ENCODE measurements at places on chromosomes 5 and 9.
A peak's percentile ranks its signal among the peaks of the same experiment; 100 is the strongest.

DNA sequence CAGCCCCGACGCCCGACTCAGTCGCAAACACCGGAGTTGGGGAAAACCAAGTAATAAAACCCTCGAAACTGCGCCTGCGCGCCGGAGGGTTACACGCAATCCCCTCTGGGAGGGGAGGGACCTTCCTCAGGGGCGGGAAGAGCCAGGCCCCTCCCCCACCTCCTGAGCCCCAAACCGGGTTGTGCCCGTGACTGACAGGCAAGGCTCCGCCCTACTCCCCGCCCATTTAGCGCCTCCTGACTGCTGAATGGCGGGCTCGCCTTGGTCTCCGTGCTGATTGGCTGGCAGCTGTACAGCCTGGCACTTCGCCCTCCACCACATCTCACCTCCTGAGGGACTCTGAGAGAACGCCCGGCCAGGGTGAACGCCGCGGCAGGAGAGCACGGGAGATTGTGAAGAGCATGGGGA is at the start of gene PRDM9:
PRDM9 (plus strand) TSS at position 332 of the 408 bp plus-strand sequence. CDS start 1,425 bp downstream, outside the sequence.
- peak; percentile 55 for DNase-seq

DNA sequence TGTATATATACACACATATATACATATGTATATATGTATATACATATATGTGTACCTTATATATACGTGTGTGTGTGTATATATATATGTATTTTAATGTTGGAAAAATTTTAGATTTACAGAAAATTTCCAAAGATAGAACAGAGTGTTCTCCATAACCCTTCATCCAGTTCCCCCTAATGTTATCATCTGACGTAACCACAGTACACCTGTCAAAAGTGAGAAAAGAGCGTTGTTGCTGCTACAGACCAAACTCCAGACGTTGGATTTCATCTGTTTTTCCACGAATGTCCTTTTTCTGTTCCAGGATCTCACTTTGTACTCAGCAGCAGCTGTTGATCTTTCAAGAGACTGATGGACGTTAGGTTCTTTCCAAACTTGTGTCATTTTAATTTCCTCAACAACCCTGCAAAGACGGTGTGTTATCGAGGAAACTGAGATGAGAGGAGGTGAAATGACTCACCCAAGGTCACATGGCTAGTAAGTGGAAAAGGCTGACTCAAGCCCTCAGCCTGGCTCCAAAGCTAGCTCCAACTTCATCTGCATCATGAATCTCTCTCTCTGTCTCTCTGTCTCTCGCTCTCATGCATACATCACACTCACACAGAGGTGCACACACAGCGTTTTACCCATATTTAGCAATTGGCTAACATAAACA is 17.0 kb upstream of the NTNG2 start:
- DNase-seq, result no peak

- DNase-seq, result no peak
These were observed 9.1 kb upstream of the CYSTM1 start for GRCh38 chr5:140165923-140166270.

DNA sequence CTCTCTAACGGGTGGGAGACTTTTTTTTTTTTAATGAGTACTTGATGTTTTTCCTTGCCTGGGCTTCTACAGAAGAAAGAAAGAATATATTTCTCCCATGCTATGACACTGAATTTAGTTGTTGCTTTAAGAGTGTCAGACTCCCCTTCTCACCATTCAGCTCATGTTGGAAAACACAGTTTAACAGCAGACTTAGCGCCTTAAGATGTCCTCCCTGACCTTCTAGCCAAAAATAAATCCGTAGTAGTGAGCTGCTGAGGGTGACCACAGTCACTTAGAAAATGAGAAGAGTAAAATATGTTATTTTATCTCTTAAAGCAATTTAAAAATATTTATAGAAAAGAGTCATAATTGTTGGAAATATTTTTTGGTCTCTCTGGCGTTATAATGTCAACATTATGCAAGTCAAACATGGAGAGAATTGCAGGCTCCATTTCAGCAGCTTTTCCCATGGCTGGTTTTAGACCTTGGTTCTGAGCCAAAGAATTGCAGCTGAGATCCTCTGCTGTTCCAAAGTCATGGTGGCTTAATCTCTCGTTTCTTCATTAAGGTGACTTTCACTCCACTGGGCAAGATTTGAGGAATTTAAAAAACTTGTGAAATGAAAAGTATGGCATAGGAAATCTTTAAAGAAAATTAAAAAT is 143.5 kb downstream of the GHR start:
- DNase-seq, result no peak

DNA sequence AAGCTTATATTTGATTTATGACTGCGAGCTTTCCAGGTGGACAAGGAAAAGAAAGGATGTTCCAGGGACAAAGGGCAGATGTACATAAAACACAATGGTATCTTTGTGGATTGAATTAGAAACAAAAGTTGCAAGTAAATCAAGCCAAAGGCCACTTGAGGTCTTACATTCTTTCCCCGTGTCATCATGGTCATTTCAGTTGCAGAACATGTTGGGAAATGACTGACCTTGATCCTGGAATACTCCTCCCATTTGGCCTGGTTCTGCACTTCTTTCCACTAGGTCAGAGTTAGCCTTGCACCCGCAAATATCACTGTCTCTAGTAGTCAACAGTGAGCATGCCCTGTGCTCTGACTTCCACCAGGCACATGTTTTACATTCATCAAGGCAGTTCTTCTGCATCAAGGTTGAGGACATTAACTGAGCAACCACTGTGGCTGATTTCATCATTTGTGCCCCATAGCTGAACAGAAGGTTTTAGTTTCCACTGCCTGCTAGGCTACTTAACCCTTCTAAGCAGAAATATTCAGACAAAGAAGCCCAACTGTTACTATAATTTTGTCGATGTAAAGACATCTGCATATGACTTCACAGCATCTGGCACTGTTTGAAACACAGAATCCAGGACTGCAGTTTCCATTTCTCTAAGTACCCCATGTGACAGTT is 1161.7 kb upstream of the DMAC1 start:
- no peak for DNase-seq

DNA sequence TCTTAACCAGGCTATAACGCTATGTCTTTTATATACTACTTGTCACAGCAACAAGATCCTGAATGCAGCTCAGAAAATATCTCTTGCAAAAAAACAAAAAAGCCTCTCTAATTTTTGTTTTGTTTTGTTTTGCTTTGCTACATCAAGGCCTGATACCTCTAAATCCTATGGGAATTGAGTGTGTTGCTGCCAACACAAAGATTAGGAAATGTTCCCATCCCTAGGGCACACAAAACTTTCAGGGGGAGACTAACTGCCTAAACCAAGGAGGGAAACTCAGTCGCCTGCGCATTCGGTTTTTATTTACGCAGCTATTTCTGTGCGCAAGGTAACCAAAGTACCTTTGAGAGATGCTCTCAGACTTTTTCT is 1.7 kb downstream of the SSBP2 start:
- no peak for DNase-seq

DNA sequence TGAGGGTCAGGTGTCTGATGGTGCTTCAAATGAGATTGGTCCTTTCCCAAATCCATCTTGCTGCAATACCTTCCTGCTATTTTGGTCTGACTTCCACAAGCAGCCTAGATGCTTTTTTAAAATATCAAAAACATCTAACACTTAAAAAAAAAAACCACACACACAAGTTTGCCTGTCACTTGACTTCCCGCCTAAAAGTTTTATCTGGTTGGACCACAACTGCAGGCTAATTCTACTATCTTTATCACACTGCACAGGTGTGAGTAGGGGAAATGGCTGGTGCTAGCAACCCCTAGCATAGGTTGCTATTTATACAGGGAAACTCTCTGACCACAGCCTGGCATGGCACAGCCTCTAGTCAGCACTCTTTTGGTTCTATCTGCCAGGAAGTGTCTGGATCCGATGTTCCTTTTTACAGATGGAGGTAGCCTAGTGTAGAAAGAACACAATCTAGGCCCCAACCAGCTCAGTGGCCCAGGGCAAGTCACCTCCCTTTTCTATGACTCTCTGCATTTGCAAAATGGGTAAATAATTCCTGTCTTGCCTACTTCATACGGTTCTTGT is at the start of gene HEMGN:
HEMGN (minus strand) TSS at position 92 of the 564 bp plus-strand sequence; CDS start at position 56, 36 bp downstream.
- no peak for DNase-seq

DNA sequence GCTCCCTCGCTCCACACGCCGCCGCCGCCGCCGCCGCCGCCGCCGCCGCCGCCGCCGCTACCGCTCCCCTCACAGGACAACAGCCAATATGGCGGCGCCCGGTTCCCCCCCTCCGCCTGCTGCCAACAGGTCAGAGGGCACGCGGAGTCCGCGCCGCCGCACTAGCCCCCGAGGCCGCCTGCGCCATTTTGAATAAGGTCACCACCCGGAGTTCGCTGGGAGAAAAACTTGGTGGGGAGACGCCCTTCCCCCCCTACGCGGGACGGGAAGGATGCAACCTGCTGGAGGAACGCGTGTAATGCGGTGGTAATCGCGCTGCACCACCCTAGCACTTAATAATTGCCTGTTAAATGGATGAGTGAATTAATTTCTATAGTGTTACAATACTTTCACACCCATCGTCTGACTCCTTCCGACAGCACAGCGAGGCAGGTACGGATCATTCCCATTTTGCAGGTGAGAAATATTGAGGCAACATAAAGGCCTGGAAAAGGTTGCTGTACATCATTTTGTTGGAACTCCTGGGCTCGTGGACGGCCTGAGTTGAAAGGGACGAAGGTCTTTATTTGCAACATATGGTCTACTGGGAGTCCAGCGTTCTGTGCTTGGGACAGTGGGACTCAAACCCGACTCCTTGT is at the start of gene FAM193B:
FAM193B (minus strand) TSS at position 90 of the 638 bp plus-strand sequence. CDS start 105 bp downstream, outside the sequence.
- peak; percentile 96 for DNase-seq

GRCh38 chr5:78760366-78760765 is 111.8 kb upstream of the LHFPL2 start:
- DNase-seq, result no peak

DNA sequence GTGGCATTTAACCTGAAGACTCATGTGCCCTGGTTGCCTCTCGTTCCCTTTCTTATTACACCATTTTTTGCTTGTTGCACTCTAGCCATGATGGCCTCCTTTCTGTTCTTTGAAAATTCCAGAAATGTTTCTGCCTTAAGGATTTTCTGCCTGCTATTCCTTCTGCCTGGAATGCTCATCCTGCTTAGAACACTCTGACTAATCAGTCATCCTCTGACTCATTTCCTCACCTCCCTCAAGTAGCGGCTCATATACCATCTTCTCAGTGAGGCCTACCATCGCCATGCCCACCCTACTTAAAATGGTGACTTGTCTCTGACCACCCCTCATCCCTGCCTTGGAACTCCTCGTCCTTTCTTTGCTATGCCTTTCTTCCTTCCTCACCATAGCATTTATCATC is 68.8 kb downstream of the KIF4B start:
- no peak for DNase-seq

DNA sequence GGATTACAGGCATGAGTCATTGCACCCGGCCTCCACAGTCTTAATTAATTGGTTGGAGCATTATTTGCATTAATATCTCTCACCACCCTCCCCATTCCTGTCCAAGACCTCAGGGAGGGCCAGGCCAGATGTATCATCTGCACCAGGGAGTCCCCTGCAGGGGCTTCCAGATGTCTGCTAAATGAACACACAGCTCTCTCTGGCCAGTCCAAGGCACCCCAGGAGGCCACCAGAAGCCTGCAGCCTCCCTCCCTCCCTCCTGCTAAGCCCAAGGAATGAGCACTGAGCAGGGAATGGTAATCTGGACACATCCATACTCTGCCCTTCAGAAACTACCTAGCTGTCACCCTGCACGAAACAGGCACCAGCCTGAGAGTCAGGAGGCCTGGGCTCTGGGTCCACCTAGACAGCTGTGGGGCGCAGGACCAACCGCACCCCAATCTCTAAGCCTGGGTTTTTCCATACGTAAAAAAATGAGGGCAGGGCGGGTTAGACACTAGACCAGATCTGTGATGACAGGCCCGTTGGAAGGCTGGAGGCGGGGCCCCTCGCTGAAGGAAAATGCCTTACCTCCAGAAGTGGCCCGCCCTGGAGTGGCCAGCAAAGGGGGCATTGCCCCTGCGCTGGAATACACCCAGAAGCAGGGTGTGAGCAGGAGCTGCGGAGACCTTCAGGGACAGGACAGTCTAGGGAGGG is 8.3 kb downstream of the CIZ1 start:
- no peak for DNase-seq

DNA sequence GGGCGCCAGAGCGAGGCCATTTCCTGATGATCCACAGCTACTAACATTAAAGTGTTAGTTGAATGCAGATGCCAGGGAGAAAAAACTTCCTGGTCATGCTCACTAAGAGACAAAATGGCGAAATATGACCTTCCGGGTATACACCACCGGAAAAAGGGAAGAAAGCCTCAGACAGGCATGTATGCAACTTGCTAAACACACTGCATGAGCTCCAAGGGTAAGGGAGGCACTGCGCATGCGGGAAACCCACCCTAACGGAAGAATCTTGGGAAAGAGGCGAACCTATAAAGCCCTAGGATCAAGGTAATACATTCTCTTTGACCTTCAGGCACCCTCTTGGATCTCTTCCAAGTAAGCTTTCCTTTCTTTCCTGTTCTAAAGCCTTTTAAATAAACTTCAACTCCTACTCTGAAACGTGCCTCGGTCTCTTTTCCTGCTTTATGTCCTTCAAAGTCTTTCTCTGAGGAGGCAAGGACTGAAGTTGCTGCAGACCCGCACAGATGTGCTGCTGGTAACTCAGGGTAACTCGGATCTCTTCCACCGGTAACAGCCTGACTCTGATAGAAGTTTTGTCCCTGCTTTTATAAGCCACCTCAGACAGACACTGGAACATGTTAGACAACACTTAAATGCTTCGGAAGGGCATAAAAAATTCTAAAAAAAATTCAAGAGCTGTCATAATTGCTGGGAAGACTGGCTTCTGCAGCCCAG is 64.9 kb downstream of the DTWD2 start:
- no peak for DNase-seq

DNA sequence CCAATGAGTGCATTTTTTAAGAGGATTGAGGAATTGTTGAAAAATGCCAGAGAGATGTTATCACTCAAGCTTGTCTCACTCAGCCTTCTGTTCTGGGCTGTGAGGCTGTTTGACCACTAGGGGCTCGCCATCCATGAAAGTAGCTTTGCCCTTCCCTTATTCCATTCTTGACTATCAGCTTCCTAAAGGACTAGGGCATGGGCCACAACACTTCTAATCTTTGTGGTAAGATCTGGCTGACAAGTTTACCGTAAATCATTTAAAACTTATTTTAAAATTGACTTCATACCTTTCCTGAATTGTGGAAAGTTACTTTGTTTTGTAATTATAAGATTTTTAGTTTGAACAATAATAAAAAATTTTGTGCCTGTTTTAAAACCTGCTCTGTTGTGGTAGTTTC is 49.5 kb downstream of the TJP2 start:
- peak; percentile 74 for DNase-seq

Measured in head of caudate nucleus (tissue), 42 donors.